ENCODE measurements at places on chromosomes 5 and 9.
A peak's percentile ranks its signal among the peaks of the same experiment; 100 is the strongest.

- no peak for DNase-seq
Observed at GRCh38 chr5:39405083-39405843, 19.5 kb downstream of the DAB2 start.

- DNase-seq: no peak
Observed at GRCh38 chr5:181232593-181232992, 9.5 kb downstream of the TRIM41 start.

DNA sequence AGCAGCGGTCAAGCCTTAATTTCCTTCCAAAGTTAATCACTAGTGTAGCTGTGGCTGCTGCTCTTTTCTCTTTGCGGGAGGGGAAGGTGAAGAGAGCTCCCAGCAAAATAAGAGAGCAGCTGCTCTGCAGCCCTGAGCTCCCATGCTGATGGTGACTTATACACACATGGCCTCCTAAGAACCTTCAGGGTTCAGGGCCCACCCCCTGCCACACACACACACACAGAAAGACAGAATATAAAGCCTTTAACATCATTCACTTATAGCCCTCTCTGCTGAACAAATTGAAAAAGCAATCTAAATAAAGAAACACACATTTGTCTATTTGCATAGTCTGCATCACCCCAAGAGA, 43.6 kb downstream of the GAS1 start:
- DNase-seq: no peak

DNA sequence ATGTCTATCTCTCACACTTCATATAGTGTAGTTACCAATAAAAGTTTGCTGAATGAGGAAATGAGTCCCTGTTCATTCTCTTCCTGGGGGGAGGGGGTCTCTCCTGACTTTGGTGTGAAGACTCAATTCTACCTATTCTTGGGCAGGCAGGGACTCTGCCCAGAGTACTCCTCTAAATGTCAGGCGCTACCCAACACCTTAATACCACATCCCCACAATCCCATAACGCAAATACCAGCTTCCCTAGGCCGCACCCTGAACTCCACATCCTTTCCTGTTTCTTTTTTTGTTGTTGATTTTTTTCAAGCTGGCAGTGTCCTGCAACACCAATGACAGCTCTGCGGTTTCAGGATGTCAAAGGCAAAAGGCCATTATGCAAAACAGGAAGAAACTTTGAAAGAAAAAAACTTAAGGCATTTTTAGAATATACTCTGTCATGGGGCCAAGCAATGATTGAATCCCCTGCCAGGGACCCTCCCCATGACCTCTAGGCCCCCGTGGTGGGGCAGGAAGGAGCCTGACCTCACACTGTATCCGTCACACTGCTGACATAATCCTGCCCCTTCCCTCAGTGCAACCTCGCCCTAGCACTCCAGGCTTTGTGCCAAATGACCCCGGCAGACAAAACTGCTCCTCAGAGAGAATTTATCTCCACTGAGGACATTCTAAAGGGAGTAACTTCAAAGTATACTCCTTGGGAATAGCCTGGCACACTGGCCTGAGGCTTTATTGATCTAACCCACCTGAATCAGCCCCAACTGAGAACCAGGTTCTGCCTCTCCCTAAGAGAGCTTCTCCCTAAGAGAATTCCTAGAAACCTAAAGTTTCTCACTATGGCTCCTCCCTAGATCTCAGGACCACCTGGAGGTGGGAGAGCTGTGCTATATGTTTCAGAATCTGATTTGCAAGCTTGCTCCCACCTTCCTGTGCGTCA, 8.0 kb downstream of the B4GALT1 start:
- peak; percentile 67 for DNase-seq

- DNase-seq: no peak
Observed at GRCh38 chr5:88734983-88735382, 148.0 kb downstream of the MEF2C start.

GRCh38 chr5:154312576-154312975, 122.0 kb downstream of the GALNT10 start:
- DNase-seq: no peak

DNA sequence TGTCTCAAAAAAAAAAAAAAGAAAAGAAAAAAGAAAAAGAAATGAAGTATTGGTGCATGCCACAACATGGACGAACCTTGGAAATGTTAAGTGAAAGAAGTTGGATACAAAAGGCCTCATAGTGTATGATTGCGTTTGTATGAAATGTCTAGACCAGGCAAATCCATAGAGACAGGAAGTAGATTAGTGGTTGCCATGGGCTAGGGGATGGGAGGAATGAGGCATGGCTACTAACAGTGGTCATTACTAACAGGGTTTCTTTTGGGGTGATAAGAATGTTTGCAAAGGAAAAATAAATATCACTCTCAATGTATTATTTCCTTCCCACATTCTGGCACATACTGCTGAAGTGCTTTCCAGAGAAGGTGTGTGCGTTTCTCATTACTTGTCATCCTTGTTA, 44.1 kb downstream of the UGCG start:
- DNase-seq: no peak

- no peak for DNase-seq
Observed at GRCh38 chr5:151677776-151678545, 8.8 kb downstream of the SPARC start.

DNA sequence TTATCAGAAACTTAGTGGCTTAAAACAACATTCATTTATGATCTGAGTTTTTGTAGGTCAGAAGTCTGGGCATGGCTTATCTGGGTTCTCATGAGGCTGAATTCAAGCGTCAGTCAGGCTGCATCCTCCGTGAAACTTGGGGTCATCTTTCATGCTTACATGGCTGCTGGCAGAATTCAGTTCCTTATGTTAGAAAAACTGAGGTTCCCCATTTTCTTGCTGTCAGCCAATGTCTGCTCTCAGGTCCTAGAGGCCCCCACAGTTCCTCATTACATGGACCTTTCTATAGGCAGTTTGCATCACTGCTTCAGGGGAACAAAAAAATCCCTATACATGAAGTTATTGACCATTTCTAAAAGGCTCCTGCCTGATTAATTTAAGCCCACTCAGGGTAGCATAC, 83.8 kb upstream of the NMUR2 start:
- no peak for DNase-seq

DNA sequence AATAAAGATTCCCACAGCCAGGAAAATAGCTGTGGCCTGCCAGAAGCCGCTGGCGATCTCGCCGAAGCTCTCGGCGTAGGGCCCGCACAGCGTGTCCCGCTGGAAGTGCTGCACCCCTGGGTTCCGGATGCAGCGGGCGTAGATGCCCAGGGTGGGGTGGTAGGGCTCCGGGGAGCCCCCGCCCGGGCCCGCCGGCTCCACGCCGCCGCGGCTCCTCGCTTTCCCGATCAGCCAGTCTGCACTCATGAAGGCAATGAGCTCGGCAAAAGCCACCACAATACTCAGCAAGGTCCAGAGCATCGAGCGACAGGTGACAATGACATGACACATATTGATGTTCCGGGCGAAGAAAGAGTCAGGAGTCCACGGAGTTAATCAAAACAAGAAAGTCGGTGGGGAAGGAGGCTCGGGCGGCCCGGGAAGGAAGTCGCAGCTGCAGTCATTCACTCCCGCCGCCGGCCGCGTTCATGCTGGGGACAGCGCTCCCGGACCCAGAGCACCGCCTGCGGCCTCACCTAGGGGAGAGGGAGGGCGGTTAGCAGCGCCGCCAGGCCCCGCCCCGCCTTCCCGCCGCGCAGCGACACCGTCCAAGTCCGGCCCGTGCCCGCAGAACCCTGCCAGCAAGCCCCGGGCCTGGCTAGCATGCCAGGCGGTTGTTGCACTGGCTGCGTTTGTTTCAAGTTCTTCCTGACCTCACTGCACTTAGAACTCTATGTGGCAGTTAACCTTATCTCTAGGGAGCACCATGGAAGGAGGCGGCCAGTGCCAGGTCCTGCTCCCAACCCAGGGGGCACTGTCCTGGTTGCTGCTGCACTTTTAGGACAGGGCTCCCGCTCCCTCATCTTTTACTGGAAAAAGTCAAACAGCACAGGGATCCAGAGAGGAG, 138.4 kb downstream of the LHFPL2 start:
- no peak for DNase-seq

DNA sequence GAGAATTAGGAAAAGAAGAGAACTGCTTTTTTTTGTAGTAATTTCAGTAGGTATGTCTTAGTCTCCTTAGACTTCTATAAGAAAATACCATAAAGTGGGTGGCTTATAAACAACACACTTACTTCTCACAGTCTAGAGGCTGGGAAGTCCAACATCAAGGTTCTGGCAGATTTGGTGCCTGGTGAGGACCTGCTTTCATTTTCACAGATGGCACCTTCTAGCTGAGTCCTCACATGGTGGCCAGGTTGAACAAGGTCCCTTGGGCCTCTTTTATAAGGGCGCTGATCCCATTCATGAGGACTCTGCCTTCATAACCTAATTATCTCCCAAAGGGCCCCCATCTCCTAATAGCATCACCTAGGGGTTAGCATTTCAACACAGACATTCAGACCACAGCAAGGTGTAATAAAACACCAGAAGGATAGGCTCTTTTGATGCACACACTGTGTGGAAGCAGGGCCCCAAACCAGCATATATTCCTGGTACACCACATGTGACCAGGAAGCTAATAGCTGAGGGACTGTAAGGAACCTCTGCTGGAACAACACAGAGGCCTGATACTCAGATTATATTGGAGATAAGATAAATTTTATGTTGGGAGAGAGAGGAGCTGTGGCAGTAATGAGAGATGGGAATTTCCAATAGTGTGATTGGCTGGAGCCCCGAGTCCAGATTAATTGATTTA, 384.9 kb downstream of the RAB3C start:
- no peak for DNase-seq

DNA sequence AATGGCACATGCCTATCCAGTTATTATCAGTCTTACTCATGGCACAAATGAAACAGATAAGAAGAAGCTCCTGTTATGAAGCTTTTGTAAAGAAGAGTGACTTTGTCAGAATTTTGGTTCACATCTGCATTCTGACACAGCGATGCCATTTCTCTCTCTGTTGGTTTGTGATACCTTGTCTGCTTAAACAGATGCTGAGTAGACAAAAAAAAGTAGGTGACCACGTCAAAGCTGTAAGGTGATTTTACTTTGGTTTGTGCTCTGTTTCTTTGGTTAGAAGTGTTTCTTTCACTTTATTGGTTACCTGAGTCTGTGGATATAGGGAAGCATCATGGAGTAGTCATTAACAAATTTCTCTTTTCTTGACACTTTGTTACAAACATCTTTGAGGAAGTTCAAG, 422.3 kb upstream of the ADAMTSL1 start:
- DNase-seq: no peak

- no peak for DNase-seq
Observed at GRCh38 chr9:126790561-126790960, 14.3 kb upstream of the ZBTB43 start.

DNA sequence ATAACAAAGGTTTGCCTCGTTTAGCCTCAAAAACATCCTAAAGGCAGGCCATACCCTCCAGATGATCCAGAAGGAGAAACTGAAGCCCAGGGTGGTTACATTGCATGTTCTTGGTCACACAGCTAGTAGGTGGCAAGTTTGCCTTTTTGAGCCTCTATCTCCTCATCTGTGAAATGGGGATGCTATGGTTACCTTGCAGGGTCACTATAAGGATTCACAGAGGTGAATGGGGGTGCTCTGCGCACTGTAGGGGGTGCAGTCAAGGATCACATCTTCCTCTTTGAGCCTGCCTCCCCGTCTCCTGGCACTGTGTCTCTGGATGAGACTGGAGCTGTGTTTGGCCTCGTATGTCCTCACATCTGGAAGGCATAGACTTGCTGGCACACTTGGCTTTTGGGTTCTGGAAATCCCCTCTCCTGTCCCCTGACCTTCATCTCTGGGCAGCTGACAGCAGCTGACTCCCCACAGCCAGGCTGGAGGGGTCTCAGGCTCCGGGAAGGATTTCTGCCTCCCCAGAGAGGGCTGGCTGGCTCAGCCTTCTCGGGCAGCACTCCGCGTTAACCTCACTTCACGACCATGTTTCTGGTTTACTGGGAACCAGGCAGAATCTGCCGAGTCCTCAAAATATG, 167.7 kb downstream of the RGS3 start:
- no peak for DNase-seq

- no peak for DNase-seq
Observed at GRCh38 chr5:95709967-95710650, 21.0 kb upstream of the RHOBTB3 start.

DNA sequence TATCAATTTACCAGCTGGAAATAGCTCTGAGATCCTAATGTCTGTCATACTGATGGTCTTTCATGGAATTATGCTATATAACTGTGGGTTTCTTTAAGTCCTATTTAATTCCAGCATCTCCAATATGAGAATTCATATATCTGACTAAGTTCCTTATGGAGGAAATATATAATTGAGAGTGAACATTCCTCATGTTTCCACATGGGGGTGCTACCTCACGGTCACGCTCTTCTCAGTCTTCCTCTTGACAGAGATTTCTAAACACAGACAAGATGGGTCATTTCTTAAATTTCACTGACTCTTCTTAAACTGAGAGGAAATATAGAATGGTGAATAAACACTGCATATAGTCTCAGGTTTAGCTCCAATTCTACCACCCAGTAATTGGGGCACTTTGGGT, 212.1 kb downstream of the SLF1 start:
- DNase-seq: no peak

DNA sequence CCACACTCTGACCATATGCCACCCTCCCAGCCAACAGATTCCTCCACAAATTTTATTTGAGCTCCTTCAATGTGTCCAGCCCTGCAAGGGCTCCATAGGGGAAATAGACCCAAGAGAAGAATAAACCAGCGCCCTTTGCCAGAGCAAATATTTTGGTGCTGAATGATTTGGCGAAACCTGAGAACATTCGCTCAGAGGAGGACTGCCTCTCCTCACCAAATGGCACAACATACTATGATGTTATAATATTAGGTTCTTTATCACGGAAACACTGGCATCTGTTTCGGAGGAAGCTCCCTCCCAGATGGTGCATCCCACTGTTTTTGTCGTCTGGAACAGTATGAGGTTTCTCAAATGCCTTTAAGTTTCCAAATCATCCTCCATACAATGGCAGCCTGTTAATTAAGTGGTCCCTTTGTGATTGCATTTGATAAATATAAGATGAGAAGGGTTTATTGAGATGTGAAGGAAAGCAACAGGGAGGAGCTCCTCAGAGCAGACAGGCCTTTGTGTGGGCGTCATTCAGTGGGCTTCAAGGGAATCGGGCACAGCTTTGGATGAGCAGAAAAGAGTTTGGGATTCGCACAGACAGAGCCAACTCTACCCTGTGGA, 139.1 kb upstream of the ADRA1B start:
- DNase-seq: no peak
